Posterior vena cava (tissue), 2 donors: ENCODE measurements at places on chromosomes 5 and 9. TPM values are rescaled to one million over a fixed set of nuclear protein-coding genes. Genes with fewer than 3 reads are reported as not detected.

Gene PCDHGB7
- total RNA-seq = 12.2 TPM

Gene PCDHGA6
- 7.9 TPM for total RNA-seq

Gene CCDC183
- total RNA-seq = 0.42 TPM

Gene GFI1B
- total RNA-seq = not detected

Gene CACFD1
- 11.7 TPM for total RNA-seq

Gene FXN
- 9.3 TPM for total RNA-seq

Gene PDCD1LG2
- total RNA-seq = 4.2 TPM

Gene LRRC19
- not detected for total RNA-seq

Gene PGGT1B
- total RNA-seq = 41.1 TPM

Gene TSSK1B
- not detected for total RNA-seq

Gene IFNA6
- total RNA-seq = not detected

Gene HMMR
- 0.32 TPM for total RNA-seq

GRCh38 chr5:36660397-36661049 lies 54.1 kb downstream of the SLC1A3 start:
- no peak for DNase-seq

DNA sequence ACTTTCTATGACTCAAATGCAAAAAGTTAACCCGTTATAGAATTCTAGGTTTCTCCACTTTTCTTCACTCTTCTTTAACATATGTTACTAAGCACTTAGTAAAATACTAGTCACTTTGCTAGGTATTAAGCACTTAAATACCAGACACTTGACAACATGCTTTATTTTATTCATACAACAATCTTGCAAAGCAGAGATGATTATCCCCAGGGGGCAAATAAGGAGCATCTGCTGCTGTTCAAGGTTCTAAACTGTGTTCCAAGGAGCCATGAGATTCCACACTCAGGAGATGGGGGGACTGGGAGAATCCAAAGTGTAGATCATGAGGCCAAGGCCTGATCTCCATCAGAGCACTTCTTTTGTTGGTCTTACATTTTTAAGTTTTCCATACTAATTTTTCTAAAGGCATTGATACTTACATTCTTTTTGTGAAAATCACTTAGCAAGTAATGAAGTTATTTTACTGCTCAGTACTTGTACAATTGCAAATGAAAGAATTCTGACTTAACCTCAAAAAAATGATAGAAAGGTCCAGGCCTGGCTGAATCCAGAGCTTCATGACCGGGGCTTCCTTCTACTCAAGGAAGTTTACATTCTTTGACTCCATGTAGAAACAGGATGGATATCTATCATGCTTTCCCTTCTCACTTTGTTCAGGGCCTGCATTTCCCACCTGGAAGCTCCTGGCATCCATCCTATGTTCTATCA lies 504.4 kb upstream of the WWC1 start:
- DNase-seq = no peak

- no peak for DNase-seq
These were observed 82.0 kb downstream of the FRMD3 start for GRCh38 chr9:83456226-83456625.

DNA sequence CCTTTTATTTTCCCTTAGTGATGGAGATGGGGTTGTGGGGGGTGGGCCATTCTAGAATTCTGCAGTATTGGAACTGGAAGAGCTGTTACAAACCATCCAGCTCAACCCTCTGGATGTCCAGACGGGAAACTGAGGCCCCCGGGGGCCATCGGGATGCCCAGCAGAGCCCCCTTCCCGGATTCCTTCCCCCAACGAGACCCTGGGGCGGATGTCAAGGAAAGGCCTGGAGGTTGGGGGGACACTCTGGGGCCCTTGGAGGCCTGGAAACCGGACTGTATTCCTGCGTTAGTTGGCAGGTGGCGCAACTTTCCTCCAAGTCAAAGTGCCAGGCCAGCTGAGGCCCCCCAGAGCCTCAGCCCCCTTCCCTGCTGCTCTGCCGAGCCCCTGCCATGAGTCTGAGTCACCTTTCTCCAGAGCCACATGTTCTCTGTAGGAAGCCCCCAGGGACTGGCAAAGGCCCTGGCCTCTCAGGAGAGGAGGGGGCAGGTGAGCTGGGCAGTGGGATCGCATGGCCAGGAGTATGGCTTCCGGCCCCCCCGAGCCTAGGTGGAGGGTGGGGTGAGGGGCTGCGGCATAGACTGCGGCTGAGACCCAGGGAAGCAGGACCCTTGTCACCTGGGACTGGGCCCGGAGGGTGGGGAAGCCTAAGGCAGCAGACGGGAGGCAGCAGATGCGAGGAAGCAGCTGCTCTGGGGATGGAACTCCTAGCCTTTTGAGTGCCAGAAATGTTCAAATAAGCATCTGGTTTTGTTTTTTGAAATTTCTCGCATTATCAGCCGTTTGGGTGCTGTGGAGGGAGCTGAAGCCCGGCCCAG lies 17.8 kb upstream of the FIBCD1 start:
- no peak for DNase-seq

DNA sequence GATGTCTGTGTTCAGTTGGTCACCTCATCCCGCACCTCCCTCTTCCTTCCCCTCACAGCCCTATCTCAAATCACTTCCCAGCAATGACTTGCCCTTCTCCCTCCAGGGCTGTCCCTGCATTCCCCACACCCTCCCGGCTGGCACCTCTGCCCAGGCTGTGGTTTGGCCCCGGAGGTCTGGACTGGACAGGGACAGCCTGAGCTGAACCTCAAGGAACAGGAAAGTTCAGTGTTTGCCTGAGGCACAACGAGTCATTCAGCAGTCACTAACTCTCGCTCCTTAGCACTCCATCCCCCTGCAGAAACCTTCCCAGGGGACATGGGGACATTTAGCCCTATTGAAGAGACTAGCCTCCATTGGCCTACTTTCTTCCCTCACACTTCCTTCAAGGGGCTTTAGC lies 58.3 kb upstream of the MAP3K1 start:
- no peak for DNase-seq

DNA sequence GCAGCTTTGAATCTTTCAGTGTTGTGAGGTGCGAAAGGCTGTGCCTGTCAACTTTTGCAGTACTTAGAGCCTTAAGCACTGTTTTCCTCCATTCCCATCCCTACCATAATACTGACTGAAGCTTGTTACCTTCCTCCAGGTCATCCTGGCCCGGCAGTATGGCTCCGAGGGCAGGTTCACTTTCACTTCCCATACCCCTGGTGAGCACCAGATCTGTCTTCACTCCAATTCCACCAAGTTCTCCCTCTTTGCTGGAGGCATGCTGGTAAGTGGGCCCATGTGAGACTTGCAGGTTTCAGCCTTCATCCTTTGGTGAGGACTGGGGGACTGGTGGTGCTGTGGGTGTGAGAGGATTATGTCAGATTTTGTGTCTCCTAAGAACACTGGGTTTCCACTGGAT lies 1.5 kb downstream of the TMED9 start:
- no peak for DNase-seq

GRCh38 chr9:87716141-87716540 lies 9.8 kb upstream of the CTSL start:
- no peak for DNase-seq

GRCh38 chr9:11946531-11946930 lies 746.7 kb upstream of the TYRP1 start:
- no peak for DNase-seq

GRCh38 chr5:137752905-137753690 lies 1.1 kb downstream of the HNRNPA0 start:
- peak; percentile 87 for DNase-seq

- no peak for DNase-seq
These were observed 2.2 kb upstream of the ELL2 start for GRCh38 chr5:95963650-95964410.

DNA sequence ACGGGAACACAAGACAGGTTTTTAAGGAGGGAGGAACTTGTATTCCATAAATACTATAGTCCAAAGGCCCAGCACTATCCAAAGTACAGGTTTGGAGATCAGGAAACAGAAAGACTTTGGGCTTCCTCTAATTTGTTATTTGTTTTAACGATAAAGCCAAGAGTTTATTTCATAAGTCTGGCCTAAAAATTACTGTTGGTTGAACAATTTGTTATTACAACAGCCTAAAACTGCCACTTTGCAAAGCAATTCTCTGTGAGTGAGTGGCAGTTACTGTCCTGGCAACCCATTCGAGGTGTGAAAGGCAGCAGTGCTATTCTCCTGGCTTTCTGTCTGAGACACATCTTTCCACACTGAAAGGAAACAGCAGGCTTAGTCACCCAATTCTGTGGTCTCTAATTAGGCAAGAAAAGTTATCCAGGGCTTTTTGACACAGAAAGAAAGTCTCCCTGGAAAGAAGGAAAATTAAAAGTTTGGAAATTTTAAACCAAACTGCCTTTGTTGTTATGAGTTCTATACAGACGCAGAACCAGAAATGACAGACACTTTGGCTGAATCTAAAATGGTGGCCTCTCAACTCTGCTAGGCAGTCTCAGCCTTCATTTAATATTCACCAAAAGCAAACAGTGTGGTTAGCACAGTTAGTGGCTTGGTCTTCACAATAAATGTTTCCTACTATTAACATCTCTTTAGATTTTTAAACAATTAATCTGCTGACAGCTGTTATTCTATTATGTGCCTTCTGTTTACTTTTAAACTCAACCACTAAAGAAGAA lies 33.9 kb downstream of the PSMB7 start:
- no peak for DNase-seq

DNA sequence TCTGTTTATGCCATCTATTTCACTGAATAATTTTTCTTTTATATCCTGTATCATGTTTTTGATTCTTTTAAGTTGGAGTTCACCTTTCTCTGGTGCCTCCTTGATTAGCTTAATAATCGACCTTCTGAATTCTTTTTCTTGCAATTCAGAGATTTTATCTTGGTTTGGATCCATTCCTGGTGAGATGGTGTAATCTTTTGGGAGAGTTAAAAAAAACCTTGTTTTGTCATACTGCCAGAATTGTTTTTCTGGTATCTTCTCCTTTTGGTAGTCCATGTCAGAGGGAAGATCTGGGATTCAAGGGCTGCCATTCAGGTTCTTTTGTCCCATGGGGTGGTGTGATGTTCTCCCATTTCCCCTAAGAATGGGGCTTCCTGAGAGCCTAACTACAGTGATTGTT lies 800.8 kb upstream of the TYRP1 start:
- no peak for DNase-seq

DNA sequence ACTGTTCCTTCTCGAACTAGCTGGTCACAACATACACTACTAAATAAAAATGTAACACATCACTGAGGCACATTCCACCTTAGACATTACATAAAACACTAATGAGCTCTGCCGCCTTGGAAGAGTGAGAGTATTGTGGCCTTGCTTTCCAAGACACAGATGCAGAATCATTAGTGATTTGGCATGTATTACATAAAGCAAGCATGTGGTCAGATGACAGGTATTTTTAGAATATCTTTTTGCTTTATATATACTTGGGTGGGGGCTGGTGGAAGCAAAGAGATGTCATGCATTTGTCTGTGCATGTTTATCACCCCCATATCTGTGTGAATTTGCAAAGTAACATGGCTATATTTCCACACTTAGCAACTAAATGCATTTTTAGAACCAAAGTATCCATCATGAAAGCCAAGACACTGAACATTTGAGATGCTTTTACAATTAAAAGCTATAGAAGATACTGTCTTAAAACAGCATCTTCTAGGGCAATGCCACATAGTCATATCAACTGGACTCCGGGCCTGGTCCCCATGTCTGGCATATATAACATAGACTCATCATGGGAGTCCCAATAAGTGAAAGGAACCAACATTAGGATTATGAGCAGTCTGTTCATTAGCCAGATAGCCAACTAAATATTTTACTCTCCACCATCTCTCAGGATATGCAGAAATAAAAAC lies 213.5 kb downstream of the MEF2C start:
- DNase-seq = no peak

DNA sequence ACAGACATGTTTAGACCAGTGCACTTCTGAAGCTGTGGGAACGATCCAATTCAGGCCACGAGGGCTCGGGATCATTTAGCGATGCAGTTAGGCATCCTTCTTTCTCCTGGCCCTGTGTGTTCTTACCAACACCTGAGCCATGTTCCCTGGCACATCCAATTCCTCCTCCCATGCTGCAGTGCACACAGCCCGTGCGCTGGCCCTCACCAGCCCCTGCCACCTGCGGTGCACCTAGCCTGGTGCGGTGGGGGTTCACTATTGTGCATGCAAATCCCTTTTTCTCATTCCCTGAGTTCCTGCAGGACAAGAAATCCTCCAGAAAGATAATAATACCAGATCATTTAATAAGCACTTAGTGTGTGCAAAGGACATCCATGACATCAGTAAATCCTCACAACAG lies 53.5 kb downstream of the NEURL1B start:
- peak; percentile 62 for DNase-seq
